ENCODE measurements at places on chromosomes 7 and 10. TPM values are rescaled to one million over a fixed set of nuclear protein-coding genes. Genes with fewer than 3 reads are reported as not detected.

DNA sequence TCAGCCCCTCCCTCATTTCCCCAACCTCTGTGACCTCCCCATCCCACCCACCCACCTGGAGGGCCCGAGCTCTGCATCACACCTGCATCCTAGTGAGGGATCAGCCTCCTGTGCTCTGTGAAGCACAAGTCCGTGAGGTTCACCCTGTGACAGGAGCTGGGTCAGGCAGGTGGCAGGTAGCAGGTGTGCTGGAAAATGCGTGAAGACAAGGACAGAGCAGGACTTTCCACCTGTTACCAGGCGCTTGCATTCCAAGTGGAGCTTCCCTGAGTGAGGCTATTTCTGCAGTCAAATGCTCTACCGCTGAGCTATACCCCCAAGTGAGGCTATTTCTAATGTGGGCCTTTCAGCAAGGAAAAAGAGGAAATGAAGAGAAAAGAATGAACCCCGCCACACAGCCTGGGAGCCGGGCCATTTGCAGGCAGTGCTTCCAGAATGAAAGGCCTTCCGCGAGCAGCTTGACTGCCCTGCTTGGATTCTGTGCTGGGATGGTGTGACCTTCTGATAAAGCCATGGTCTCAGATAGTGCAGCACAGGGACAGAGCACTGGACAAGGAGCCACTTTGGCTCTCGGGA, 13.3 kb upstream of the CPXM2 start:
- DNase-seq: no peak

GRCh38 chr7:30890226-30890625, 21.4 kb upstream of the AQP1 start:
- DNase-seq: no peak

DNA sequence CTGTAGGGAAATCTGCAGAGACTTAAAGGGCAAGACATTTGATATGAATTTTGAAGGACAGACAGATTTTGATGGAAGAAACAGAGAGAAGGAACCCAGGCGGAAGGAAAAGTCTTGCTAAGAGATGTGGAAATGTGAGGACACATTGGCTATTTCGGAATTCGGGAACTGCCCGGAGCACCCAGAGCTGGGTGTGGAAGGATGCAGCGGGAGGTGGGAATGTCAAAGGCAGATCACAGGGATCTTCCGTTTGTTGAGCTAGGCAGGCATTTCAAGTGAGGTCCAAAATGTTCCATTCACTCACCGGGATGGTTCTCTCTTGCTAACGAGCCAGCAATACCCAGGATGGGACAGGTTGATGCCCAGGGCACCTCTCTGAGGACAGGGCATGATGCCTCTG, 87.2 kb upstream of the CTBP2 start:
- DNase-seq: no peak

DNA sequence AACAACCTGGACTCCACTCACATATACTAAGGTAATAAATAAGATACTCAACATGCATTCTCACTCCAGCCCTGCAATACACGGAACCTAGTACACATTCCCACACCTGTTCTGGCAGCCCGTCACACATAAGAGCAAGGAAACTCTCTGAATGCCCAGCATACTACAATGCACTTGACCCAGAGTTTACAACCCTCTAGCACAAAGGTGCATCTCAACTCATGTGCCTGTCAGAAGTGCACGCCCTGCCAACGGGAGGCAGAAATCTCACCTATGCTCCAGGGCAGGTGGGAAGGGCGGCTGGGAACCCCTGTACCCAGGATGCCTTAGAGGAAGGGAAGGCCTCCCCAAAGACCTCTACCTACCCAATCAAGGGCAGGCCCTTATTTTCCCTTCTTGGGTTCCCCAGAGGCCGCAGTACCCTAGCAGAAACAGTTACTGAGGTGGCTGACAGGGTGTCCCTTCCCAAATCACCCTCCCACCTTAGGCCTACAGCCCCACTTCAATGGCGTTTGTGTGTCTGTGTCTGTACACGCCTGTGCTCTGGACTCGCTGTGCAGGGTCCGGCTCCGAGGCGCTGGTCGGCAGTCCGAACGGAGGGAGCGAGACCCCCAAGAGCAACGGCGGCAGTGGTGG, 2.0 kb downstream of the EVX1 start:
- DNase-seq: no peak

GRCh38 chr10:5631936-5632335, 34.5 kb downstream of the ASB13 start:
- DNase-seq: no peak

Gene CFTR
- under 0.01 TPM for total RNA-seq

Gene OR9A2
- total RNA-seq: under 0.01 TPM

GRCh38 chr7:129157651-129158050, 13.1 kb downstream of the TSPAN33 start:
- no peak for DNase-seq

- no peak for DNase-seq
Measured at GRCh38 chr7:37493810-37494209, 45.1 kb upstream of the ELMO1 start.

Measured in frontal cortex (tissue), 4 donors.